Cortex of kidney (tissue), 1 donor: ENCODE measurements at places on chromosomes 2 and 18.

DNA sequence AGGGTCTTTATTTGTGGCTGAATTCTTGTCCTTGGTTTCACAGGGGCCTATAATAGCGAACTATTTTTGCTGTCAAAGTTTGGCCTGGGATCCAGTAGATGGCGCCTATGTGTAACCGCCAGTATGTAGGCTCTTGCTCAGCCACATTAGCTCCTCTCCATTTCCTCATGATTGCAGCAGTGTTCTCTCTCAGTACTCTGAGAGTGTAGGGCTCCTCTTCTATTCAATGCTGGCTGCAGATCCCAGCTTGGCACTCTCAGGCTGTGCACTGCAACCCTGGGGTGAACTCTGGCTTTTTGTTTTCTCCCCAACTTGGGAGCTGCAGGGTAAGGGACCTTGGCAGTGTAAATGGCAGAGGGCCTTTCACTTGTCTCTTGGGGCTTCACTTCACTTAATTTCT, 344.6 kb upstream of the CHAC2 start:
- no peak for DNase-seq

DNA sequence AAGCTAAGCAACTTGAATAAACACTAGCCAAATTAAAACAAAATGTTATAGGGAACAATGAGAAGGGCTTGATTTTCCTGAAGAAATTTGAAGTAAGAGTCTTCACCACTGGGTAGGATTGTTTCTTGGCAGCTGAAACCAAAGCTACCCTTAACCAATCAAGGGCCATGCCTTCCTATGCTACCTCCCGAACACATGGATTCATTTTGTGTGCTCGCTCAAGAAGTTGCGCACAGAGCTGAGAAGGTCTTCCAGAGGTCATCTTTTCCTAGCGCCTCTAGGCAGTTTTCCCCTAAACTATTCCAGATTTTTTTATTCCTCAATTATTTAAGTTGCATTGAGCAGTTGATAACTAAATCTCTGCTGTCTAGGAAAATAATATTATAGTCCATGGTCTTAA, 264.6 kb downstream of the RBM43 start:
- no peak for DNase-seq

DNA sequence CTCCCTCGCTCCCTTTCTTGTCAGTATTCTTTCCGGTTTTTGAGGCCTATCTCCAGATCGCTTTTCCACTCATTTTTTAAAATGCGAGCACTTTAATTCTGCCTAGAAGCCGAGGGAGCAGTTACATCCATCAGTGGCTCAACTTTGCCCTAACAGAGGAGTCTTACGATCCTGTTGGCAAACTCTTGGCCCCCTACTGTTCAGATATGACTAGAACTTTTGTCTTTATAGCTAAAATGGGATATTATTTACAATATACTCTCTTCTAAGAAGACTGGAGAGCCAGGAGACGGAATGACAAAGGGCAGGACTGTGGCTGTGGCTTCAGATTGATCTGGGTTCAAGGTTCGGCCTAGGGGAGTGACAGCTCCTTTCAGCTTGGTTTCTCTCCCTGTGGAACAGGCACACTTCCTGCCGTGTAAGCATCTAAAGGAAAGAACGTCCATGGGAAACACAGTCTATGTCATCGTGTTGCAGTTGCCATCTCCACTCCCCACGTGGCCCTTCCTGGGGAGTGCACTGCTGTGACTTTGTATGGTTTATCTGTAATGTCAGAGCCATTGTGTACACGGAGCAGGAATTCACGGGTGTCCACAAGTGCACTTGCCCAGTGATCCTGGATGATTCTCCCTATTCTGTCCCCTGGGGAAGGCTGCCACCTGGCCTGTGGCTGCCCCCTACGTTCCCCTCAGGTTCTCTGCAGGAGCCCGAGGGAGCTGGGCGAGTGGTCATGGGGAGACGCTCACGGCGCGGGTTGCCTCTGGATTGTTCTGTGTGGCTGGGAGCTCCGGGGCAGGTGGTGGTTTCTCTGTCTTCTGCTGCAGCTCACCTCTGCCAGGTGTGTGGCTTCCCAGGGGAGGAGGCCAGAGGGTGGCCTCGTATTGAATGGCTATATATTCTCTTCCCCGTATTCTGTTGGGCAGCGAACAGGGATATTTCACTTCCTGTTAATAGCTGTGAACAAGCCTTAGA, 222.0 kb downstream of the LDLRAD4 start:
- no peak for DNase-seq

DNA sequence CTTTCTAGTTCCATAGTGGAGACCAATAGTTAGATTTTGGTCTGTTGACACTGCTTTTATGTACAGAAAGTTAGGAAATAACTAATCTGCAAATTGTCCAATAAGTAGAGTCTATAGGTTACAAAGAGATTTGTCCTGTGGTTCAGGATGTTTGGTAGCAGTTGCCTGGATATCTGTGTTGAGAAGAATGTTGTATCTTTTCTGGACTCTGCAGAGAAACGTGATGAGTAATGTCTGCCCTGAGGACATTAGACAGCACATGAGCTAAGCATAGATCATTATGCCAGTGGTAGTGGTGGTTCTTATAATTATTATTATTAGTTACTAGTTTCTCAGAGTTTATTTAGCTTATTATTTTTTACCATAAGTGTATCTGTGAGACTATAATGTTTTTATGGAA, 65.8 kb downstream of the ANKRD62 start:
- DNase-seq = no peak

DNA sequence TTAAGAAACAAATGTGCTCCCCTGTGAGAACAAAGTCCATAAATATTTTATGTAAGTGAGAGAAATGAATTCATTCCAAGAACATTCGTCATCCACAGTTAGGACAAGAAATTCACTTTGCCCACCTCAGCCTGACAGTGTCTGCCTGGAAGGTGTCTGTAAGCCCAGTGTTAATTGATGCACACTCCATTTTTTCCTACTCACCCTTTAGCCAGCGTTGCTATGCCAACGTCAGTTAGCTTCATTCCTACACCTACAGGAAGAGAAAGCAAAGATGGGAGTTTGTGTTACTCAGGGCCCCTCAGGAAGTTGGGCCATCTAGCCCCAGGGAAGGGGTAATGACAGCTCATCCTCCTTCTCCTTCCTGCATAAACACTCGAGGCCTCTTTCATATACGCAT, 131.0 kb downstream of the ALPK2 start:
- DNase-seq = no peak

- DNase-seq = no peak
Observed at GRCh38 chr2:134489732-134490384, 228.9 kb downstream of the TMEM163 start.

DNA sequence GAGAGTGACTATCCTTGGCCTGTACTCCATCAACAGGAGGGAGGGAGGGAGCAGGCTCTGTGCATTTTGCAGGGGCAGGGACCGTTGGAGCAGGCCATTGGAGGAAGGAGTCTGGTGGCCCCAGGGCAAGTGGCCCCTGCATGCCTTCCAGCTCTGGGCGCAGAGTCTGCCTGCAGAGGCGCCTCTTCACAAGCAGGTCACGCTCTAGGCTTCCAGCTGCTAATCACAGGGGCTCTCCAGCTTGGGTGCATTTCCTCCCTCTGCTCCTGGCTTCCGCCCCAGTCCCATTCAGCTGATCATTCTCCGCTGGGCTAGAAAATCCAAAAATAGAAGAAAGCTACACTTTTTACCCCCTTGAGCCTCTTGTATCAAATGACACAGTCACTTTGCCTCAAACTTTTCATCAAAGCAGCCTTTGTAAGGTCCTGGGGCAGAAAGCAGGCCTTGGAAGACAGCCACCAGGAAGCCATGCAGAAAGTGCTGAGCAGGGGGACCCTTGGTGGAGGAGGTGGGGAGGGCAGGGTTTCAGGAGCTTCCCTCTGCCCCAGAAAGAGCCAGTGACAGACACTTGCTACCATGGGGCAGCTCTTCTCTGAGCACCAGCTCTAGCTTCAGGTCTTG, 11.3 kb downstream of the TMEM247 start:
- no peak for DNase-seq

DNA sequence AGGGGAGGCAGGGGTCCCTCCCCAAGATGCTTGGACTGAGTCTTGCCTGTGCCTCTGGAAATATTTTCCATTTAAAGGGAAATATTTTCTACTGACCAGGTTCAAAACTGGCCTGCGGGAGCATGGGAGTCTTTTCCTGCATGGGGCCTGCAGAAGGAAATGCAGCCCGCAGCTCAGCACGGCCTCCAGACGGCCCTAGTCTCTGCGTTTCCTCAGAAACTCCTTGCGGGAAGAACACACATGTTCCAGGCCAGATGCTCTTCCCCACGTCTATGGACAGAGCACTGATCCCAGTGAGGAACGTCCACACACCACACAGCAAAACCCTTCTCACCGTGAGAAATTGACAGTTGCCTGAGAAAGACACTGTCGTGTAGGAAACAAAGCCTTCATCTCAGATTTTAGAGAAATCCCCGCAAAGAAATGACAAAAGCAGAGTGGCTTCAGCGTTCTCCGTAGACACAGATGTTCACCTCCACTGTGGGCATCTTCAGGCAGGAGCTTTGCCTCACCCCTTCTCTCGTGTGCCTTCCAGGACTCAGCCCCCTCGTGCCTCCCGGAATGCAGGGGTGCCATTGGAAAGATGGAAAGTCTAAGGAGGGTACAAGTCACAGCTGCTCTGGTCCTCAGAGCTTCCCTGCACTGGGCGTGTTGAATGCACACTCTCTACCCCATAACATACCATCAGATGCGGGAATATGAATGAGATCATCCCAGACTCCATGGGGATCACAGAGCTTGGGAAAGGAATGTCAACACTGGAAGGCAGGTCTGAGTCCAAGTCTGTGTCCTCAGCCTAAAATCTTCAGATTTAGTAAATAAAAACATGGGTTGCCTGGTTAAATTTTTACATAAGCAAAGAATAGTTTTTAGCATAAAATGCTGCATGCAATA, 438.7 kb upstream of the SALL3 start:
- no peak for DNase-seq

GRCh38 chr18:79191956-79192355, 122.8 kb downstream of the ATP9B start:
- DNase-seq = no peak

- no peak for DNase-seq
Observed at GRCh38 chr18:47166294-47166693, 9.9 kb downstream of the IER3IP1 start.

DNA sequence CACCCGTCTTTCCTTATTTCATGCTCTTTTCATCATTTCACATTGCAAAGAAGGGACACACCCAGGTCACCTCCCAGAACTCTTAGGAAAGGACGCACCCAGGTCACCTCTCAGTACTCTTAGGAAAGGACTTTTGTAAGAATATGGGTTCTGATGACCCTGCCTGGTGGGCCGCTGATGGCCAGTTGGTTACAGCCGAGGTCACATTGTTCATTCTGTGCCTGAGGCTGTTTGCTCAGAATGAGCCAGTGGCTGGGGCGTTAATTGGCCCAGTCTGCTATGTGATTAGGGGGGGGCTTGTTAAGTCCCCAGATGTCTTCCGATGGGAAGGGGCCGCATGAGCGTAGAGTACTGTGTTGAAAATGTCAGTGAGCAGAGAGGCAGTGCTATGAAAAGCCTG, 9.4 kb downstream of the MLPH start:
- no peak for DNase-seq

GRCh38 chr18:69157906-69158305, 242.8 kb upstream of the DOK6 start:
- no peak for DNase-seq

- DNase-seq = no peak
Observed at GRCh38 chr2:200077210-200077650, 121.8 kb downstream of the MAIP1 start.

DNA sequence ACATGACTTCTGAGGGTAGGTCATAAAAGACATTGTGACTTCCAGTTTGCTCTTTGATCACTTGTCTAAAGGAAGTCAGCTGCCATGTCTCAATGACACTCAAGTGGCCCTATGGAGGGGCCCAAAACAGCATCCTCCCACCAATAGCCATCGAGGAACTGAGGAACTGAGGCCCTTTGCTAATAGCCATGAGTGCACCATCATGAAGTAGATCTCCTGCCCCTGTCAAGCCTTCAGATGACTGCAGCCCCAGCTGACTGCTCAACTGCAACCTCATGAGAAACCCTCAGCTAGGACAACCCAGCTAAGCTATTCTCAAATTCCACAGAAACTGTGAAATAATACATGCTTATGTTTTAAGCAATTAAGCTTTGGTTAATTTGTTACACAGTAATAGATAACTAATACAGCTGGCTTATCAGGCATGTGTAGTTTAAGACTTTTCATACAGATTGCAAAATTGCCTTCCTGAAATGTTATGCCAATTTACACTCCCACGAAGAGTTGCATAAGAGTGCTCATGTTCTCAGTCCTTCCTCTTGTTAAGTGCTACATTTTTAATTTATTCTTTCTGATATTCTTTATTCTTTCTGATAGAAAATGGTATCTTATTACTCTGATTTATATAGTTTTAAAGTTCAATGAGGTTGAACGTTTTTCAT, 105.6 kb upstream of the NDUFV2 start:
- no peak for DNase-seq

DNA sequence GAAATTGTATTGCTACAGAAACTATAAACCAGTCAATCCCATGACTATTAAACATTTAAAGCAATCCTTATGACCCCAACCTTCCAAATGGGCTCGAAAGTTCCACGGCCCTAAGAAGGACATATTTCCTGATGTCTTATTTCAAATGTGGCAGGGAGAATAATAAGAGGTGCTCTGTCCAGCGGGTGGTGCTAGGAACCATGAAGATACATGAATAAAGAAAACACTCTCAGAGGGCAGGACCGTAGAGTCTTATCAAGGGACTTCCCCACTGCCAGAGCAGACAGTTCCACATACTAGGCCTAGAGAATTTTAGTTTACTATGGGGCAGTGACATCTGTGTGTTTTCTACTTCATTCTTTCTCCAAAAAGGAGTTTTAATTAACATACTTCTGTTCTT, 187.1 kb upstream of the PIK3C3 start:
- no peak for DNase-seq

DNA sequence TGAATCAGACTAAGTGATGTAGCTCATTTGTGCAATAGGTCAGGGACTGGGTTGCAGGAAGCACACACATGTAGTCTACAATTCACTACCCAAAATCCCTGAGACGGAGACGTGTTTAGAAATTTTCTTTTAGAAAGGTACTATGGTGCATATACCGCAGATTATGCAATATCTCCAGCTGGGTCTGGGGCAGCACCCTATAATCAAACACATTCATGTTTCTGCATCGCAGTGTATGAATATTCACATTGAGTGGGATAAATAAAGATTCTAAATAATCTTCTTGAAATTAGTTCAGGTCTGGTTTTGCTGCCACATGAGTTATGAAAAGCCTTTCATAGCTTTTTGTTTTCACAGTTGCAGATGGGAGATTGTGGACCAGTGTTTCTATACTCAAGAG, 395.7 kb upstream of the FANCL start:
- DNase-seq = no peak

GRCh38 chr2:85524336-85524908, 14.5 kb upstream of the MAT2A start:
- DNase-seq = no peak
